Stimulated activated naive CD8-positive, alpha-beta T cell treated with anti-CD3 and anti-CD28 coated beads, Interleukin-15, Interleukin-2, amounts not matched to agents 100 U/mL and 50 U/mL, for 24 hours (primary cell): ENCODE measurements at places on chromosomes 16 and 17.

DNA sequence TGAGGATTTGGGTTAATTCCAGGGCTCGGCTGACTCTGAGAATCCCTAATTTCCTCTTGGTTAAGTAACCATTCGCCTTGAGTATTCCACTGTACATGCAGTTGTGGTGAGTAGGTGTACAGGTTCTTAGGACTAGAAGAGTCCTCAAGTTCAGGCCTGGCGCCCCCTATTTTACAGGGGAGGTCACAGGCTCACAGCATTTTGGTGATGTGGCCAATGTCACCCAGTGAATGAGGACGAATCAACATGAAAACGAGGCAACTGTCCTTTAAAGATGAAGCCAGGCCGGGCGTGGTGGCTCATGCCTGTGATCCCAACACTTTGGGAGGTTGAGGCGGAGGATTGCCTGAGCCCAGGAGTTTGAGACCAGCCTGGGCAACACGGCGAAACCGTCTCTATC is 55.4 kb downstream of the ABCC6 start:
- DNase-seq = no peak

- no peak for DNase-seq
Observed at GRCh38 chr17:59762049-59762823, 54.8 kb downstream of the VMP1 start.

DNA sequence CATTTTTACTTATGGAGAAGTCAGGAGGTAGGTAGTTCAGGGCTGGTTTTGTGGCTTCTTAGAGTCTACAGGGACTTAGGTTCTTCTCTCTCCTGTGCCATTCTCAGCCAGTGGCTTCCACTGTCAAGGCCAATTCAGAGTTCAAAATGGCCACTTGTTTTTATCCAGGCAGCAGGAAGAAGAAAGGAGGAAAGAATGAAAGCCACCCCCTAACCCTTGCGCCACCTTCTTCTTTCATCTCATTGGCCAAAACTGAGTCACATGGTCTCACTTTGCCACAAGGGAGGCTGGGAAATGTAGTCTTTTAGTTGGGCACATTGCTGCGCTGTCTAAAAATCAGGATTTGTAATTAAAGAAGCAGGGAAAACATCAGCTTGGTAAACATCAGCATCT is 60.8 kb upstream of the MED9 start:
- DNase-seq = no peak

- DNase-seq = no peak
Observed at GRCh38 chr17:27573971-27574525, 56.9 kb upstream of the LGALS9 start.

- no peak for DNase-seq
Observed at GRCh38 chr17:31085563-31085962, 9.2 kb upstream of the NF1 start.

- no peak for DNase-seq
Observed at GRCh38 chr16:27369806-27370205, 32.2 kb upstream of the IL21R start.

GRCh38 chr16:68231384-68232136 is 4.4 kb downstream of the ESRP2 start:
- no peak for DNase-seq

DNA sequence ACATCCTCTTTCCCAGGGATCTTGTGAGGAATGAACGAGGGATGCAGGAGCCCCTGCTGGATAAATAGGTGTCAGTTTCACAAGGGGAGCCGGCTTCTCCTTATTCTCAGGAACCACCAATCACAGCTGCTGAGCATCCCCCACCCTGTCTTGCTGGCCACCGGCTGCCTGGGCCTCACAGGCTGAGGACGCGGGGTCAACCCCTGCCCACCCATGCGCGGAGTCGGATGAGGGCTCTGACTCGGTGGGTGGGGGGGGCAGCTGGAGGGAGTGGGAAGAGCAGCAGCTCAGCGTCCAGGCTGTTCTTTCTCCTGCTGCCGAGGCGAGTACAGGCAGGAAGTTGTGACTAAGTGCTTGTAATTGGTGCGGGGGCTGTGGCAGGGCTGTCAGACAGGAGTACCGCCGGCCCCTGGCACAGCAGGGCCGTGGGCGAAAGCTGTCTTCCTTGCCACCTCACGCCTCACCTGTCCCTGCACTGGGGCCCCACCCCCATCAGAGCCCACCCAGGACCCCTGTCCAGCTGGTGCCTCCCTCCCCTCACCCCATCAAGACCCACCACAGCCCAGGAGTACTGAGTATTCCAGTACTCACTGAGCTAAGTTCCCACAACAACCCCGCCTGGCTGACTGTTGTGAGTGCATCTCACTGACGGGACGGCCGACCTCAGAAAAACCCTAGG is 11.0 kb upstream of the DPEP1 start:
- DNase-seq = peak; percentile 75

- no peak for DNase-seq
Observed at GRCh38 chr17:8284126-8284525, 4.3 kb upstream of the RANGRF start.

DNA sequence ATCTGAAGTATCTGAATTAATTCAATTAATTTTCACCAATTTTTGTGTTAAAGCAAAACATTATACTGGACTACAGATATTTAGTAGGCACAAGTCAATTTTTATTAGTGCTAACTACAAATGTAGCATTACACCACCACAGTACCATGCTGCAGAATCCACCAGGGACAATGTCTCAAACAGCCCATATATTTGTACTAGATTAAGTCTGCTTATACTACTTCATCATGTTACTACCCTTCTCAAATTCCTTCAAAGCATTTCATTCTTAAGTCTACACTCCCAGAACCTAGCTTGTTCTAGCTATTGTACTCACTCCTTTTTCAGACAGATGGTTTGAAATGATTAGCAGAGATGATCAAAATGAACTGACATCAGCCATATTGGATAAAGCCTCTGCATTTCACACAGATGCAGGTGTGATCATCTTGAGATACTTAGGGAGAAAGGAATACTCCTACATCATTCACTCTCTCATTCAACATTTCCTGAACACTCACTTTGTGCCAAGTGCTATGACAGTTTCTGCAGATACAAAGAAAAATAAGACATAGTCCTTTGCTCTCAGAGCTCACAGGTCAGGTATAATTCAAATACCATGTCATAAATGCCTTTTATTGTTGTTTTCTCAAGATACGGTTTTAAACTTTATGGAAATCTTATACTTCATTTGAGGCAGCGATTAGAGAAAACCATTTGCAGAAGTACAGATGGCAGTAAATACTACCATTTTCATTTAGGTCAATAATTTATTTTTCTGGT is 47.7 kb downstream of the SMURF2 start:
- no peak for DNase-seq

GRCh38 chr17:44258811-44259351 is 9.1 kb downstream of the SLC4A1 start:
- DNase-seq = no peak

GRCh38 chr16:56931271-56931891 is 561 bp upstream of the HERPUD1 start:
- DNase-seq = no peak

DNA sequence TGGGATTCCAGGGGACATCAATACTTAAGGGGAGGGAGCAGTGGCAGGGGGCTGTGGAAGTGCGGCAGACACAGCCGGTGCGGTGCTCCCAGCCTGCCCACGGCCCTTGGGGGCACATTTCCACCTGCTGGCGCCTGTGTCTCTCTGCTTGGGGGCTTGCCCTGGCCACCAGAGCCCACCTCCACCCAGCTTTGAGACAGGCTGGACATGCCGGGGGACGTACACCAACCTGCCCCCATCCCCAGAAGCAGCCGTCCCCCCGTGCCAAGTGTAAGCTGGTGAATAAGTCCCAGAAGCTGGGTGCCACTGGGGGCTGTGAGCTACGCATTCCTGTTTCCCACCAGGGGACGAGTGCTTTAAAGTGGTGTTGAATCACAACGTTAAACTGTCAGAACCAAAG is 172.6 kb downstream of the GSG1L start:
- DNase-seq = no peak

DNA sequence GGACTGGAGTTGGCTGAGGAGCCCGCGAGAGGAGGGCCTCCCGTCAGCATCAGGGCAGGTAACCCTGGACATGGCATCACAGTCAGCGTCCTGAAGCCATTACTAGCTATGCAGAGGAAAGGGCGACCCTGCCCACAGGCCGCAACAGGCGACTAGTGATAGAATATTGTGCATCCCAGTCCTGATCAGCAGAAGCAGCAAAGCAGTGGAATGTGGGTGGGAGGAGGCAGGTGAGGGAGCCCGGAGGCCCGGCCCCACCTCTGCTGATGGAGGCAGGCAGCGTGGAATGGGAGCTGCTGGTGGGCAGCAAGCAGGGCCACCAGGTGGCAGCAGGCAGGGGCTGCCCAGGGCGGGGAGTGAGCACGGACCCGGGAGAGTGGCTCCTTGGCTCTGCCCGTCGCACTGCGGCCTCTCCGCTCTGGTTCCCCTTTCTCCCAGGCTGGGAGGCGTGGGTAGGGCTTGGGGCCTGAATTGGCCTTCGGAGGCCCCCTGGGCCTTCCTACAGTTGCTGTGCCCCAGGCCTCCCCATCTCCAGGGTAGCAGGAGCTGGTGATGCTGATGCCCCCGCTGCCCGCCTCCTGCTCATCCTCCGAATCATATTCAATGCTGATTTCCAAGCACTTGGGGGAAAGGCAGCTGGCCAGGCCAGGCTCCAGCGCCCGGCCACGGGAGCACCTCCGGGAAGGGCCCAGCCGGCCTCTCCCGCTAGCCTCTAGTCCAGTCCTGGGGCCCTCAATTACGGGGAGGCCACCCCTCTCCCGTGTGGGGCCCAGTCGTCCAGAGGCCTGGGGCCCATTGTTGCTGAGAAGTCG is 20.2 kb downstream of the TSPOAP1 start:
- no peak for DNase-seq

DNA sequence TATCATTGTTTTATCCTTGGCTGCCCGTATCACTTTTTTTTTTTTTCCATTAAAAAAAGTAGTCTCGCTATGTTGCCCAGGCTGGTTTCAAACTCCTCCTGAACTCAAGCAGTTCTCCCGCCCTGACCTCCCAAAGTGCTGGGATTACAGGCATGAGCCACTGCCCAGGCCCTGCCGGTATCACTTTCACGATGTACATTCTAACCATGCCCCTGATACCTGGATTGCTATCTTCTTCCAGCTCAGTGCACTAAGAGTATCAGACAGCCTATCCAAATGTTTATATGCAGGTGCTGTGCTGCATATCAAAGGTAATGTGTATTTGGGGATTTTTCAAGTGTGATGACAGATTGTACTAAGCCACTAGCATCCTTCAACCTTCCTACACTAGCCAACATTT is 14.2 kb downstream of the MOSMO start:
- DNase-seq = no peak

- DNase-seq = no peak
Observed at GRCh38 chr17:77370586-77370985, 229.8 kb downstream of the SEC14L1 start.

DNA sequence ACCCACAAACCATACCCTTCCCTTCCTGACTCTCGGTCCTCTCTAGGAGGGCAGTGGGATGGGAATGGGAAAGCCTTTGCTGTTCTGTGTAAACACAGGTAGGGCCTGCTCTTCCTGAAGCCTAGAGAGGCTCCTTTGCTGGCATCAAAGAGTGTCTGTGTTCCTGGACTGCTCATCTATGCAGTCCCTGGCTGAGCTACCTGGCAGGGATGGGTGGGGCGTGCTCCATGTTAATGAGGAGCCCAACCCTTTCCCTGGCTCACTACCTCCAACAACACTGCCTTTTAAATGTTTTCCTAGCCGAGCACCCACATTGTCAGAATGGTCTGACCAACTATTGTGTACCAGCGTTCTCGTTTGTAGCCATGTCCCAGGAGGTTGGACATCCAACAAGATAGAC is 26.6 kb upstream of the NAGLU start:
- DNase-seq = no peak

GRCh38 chr16:11035096-11035495 is 90.7 kb downstream of the CLEC16A start:
- no peak for DNase-seq

GRCh38 chr17:77076124-77076830 is 64.5 kb upstream of the SEC14L1 start:
- DNase-seq = no peak

DNA sequence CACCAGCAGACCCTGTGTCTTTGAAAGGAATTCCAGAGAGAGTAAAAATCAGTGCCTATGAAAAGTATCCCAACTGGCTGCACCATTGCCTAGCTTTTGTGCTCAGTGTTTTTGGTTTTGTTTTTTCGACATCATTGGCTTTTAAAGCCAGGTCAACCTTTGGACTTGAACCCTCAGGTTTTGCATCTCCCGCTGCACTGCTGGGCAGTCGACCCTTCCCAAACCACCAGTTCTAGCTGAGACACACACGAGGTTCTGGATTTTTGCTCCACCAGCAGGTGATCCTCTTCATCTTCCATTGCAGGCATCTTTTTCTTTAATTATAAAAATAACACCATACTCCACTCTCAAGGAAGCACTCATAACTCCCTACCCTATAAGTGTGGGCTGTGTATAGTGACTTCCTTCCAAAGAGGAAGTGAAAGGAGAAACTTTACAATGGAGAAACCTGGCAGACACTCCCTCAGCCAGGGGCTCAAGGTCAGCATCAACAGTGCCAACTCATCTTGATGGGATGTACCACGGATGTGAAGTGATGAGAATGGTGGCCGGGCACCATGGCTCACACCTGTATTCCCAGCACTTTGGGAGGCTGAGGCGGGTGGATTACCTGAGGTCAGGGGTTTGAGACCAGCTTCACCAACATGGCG is 57.8 kb downstream of the BMERB1 start:
- DNase-seq = no peak

GRCh38 chr17:60425626-60426025 is 3.3 kb downstream of the CHCT1 start:
- no peak for DNase-seq

DNA sequence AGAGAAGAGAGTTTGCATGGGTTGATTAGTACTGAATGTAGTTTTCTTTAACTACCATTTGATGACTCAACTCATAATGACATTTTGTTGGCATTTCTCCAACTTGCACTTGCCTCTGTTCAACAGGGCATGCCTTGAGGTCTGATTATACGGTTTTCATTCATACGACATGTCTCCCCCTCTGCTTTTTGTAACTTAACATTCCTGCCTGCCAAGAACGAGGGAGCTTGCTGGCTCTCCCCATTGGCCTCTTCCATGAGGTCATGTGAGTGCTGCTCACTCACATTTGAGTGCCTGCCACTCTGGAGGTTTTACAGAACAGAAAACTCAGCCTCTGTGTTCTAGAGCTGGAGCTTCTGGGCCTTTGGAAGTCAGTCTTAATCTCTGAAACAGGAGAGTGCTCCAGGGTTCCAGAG is 19.7 kb downstream of the MAP2K6 start:
- no peak for DNase-seq

DNA sequence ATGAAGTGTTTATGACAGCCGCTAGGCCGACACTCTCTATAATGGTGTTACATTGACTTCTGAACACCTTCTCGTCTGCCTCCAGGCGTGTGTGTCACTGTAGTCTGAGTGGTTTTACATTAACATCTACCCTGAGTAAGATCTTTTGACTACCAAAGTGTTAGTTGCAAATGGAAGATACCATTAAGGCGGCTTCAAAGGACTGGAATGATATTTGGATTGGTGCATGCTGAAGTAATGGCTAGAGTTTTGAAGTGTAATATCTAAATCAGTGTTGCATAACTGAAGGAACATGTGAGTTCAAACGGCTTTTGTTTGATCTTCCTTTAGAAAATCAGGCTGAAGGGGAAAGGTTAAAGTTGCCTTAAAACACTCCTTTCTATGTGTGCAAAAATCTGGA is 52.2 kb downstream of the BCAS3 start:
- DNase-seq = no peak
